ENCODE measurements at places on chromosomes 1 and 21.

DNA sequence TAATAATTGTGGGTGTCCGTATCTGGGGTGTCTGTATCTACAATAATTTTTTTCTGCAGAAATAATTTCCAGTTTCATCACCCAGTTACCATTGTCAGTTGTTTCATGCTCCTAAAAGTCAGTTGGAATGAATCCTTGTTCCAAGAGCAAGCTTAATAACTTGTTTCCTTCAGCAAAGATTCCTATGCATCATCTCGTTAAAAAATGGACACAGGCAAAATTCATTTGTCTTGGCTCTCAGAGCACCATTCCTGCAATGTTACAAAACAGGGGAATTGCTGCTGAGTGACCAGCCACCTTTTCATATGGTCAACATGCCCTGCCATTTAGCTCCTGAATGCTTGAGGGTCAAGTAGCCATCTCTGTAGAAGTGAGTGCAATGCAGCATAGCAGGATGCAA is 393.4 kb downstream of the KCNT2 start:
- DNase-seq, result no peak

DNA sequence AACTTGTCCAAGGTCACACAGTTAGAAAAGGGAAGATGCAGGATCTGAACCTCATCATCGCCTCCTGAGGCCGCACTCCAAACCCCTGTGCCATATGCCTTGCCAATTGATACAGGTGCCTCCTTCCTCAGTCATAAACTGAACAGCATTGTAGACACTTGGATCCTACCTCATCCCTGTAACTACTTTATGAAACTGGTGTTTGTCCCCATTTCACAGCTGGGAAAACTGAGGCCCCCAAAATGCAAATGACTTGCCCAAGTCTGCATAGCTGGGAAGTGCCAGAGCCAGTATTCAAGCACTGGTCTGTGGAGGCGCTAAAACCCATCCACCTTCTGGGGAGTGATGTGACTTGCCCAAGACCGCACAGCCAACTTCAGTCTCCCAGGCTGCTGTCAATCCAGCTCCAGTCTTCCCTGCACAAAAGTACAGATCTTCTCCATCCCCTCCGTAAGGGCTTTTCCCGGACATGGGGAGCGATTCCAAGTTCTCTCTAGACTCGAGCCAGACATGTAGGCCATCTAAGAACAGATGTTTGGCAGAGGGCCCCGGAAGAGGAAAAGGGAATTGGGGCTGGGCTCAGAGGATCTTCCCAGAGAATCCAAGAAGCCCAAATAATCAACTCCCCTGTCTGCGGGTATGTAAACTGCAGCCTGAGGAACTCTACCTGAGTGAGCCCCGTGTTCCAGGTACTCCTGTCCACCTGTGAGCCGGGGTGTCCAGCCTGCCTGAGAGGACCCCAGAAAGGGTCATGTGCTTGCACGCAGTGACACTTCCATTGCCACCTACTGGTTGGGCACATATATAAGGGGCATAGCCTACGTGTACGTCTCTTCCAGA is 60.5 kb downstream of the SYT2 start:
- DNase-seq, result no peak

- DNase-seq, result peak; percentile 55
Observed at GRCh38 chr1:19811206-19811851, 3.8 kb downstream of the RNF186 start.

DNA sequence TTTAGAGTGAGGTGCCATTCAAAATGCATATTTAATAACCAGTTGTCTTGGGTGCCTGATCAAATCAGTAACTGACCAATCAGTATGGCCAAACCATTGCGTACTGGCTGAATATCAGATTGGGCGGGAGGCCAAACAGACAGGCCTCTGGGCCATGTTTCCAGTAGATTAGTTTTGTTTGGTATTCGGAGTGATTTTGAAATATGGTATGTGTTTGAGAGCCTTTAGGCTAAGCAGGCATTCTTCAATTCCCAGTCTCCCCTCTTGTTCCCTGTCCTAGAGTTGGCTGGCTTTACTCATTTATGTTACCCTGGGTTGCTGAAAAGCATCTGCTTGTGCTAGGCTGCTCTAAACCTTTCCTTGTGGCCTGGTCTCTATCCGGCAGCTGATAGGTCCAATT is 80.1 kb downstream of the BACH1 start:
- no peak for DNase-seq

DNA sequence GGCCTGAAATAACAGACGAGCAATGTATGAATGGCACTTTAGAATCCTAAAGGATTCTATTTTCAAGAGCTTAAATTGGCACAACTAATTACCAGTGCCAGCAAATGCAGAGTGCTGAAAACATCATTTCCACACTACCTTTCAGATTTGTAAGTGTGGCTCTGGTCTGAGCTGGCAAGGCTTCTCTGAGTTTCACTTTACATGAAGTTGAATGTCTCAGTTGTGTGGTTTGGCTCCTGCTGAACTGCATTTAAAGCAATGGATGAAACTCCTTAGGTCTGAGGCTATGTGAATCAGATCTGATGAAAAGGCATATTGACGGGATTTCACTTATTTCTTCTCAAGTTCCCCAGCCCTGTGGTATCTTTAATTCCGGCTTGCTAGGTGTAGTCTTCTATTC is 114.8 kb upstream of the PTGFR start:
- no peak for DNase-seq

DNA sequence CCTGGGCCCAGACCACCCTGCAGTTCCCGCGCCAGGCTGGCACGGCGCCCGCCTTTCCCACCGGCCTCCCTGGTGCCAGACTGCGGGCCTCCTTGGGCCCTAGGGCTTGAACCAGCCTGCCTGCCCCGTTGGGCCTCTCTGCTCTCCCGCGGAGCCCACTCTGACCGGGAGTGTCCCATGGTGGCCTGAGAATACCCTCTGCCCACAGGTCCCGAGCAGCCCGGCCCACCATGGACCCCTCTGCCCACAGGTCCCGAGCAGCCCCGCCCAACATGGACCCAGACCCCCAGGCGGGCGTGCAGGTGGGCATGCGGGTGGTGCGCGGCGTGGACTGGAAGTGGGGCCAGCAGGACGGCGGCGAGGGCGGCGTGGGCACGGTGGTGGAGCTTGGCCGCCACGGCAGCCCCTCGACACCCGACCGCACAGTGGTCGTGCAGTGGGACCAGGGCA is 7.9 kb downstream of the MIB2 start:
- DNase-seq, result no peak

DNA sequence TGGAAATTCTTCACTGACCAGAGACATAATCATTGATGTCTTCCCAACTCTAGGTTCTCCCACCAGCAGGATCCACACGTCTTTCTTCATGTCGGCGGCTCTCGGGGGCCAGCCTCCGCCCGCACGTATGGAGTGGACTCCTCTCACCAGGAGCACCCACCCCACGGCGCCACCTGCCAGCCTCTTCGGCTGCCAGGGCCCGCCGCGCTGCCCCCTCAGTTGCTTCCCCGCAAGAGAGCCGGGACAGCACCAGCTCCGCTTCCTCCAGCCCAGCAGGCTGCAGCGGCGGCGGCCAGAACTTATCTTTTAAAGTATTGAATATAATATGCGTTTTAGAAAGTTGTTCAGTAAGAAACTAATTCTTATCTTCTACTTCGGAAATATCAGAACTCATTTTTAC is 273.5 kb downstream of the LIPI start:
- no peak for DNase-seq

- DNase-seq, result no peak
Observed at GRCh38 chr1:215377746-215378145, 189.4 kb upstream of the KCTD3 start.

- DNase-seq, result no peak
Observed at GRCh38 chr1:213657879-213658278, 329.9 kb upstream of the PROX1 start.

GRCh38 chr1:163072658-163073057 is 3.5 kb downstream of the RGS4 start:
- no peak for DNase-seq

DNA sequence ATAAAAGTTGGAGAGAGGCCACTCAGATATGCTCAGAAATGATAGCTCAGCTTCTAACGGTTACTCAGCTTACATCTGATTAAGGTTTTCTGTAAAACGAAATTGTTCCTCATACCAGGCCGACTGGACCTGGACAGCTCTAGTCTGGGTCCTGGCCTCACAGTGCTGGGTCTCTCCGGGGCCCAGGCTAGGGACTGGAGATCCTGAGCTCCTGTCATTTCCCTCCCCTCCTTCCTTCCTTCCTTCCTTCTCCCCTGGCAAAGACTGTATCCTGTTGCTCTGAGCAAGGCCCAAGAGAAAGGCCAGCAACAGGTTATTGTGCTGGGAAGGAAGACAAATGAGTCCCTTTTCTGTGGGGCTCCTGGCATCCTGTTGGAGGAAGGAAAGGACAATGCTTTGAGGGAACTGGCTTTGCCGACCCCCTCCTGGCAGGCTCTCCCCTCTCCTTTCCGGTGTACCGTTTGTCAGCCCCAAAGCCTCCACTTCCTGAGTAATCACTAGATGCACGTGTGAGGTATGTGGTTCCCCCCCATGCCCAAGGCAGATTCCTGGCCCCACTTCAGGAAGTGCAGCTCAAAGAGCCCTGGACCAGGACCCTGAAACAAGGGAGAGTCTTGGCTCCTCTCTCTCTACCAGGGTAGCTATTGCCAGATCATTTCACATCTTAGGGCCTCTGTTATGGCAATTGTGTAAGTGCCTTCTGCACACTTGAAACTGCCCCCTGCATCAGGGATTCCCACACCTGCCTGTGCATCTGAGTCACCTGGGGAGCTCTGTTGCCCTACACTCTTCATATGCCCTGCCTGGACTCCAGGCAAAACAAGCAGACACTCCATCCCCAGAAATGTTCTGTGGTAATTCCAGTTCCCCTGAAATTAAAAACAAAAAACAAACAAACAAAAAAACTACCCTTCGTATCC is 212.7 kb upstream of the FGGY start:
- DNase-seq, result no peak

DNA sequence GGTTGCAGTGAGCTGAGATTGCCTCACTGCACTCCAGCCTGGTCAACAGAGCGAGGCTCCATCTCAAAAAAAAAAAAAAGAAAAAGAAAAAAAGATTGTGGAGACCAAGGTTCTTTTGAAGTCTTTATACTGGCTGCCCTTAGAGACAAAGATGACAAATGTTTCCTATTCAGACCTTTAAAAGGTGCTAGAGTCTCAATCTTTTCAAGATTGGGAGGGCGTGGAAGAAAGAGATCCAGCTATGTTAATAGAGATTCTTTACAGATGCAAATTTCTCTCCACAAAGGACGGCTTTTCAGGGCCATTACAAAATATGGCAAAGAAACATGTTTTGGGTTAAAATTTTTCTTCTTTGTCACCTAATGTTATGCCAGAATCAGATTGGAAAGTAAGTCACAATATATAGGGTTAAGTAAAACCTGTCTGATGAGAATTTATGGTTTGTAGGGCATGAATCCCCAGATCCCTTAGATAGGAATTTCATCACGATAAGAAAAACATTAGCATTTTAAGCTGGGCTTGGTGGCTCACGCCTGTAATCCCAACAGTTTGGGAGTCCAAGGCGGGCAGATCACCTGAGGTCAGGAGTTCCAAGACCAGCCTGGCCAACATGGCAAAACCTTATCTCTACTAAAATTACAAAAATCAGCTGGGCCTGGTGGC is 13.0 kb upstream of the MORC3 start:
- no peak for DNase-seq

DNA sequence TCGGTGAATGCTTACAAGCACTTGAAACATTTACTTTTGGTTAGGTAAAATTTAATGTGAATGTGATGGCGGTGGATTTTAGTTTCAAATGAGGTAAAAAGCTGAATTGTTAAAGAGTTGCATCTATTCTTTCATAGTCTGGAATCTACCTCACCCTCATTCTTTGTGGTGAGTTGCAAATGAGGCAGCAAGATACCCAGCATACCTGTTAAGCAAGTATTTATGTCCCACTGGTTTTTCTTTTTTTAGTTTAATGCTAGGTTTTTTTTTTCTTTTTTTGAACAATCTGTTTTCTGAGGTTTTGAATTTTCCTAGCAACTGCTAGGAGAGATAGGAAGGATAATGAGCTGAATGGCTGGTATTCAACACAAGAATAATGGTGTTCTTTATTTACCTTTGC is 127.9 kb upstream of the CACYBP start:
- DNase-seq, result no peak

- DNase-seq, result no peak
Observed at GRCh38 chr1:61533546-61533945, 191.4 kb downstream of the TM2D1 start.

DNA sequence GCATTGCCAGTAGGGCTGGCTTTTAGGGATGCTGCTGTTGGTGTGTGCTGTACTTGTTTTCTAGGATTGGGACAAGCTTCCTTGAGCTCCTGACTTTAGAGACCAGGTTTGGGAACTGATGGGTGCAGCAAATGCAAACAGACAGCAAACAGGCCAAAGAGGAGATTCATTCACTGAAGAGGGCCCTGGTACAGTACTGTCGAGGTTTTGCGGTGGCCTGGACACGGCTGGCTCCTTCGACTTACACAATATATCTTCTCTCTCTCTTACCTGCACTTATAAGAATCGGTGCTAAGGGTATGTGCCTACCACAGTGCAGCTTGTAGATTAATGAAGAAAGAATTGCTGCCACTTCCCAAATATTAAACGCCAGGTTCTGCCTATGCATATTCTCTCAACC is 44.6 kb downstream of the ATP1A1 start:
- DNase-seq, result no peak

DNA sequence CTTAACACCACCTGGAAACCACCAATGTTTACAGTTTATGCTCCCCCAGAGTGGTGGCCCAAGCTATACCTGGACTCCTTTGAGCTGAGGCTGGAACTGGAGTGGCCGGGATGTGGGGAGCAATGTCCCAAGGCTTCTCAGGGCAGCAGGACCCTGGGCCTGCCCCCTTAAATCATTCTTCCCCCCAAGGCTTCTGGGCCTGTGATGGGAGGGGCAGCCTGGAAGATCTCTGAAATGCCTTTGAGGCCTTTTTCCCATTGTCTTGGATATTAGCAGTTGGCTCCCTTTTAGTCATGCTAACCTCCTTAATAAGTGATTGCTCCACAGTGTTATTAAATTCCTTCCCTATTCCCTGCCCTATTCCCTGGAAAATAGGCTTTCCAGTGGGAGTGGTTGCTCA is 185.8 kb downstream of the HS2ST1 start:
- DNase-seq, result no peak

DNA sequence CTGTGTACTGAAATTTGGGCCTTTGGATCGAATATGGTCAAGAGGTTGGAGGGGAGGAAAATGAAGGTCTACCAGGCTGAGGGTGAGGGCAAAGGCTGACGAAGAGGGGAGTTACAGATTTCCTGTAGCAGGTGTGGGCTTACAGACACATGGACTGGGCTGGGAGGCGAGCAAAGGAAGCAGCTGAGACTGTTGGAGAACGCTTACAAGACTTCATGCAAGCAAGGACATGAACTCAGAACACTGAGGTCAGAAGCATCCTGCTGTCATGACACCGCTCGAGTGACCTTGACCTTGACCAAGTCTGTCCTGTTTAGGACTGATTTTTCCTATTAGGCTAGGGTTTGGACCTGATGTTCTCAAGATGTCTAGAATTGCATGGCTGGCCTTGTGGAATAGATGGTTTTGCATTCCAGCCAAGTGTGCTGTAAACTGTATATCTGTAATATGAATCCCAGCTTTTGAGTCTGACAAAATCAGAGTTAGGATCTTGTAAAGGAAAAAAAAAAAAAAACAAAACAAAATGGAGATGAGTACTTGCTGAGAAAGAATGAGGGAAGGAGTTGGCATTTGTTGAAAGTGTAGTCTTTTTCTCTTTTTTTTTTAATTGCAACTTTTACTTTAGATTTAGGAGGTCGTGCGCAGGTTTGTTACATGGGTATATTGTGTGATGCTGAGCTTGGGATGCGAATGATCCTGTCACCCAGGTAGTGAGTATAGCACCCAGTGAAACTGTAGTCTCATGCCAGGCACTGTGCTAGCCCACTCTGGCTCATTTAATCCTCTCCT is 5.8 kb downstream of the ELF3 start:
- DNase-seq, result no peak

Measured in CD4-positive, alpha-beta T cell treated with Interleukin-12 subunit alpha and Interleukin-12 subunit beta, for 1 hour (primary cell).